ENCODE measurements at places on chromosomes 12 and 14.

GRCh38 chr12:7075939-7076338, 15.4 kb downstream of the C1S start:
- no peak for DNase-seq

GRCh38 chr14:55912344-55912743, 205.9 kb upstream of the PELI2 start:
- DNase-seq: no peak

DNA sequence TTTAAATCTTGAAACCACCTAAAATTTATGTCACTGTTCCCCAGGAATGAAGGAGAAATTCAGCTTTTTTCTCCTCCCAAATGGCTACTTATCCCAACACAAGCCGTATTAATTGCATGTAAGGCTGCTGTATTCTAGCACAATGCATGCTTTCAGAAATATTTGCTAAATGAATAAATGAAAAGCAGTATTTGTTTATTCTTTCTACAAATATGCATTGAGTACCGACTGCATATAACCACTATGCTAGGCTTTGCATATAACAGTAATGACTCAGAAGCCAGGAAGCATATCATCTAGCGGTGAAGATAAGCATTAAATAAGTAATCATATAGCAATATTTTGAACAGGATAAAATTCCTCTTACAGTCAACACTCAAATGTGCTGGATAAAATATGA, 5.7 kb upstream of the LRR1 start:
- no peak for DNase-seq

GRCh38 chr14:99691111-99691885, 7.2 kb downstream of the CYP46A1 start:
- no peak for DNase-seq

GRCh38 chr12:67698672-67699581, 50.4 kb downstream of the DYRK2 start:
- DNase-seq: peak; percentile 78

DNA sequence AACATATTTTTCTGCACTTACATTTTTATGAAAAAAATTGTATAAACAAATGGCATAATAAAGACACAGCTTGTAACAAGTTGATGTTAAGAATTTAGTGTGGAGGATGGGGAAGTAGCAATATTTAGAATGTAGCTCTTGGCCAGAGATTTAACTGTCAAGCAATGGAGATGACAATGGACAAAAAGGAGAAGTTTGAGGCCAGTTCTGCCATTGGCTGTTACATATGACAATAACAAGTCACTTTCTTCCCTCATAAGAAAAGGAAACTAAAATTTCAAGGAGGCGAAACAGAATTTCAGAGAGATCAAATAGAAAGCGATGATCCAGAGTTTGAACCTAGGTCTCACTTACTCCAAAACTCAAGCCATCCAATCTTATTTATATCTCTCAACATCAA, 122.8 kb upstream of the CCDC175 start:
- DNase-seq: no peak

DNA sequence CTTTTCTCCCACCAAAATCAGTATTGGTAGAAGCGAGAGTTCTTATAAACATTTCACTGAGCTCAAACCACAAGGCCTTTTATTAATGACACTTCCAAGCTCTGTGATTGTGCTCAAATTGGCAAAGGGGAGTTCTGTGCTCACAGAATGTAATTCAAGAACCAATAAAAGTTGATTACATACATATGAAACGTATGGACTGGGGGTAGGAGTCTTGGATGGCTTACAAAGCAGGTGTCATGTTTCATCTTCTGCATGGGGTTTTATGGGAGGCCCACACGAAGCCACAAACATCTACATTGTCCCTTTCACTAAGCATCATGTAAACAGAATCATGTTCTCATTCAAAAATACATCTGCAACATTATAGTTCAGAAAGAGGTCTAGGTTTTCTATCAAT, 828.3 kb downstream of the VRK1 start:
- DNase-seq: no peak

GRCh38 chr14:85744573-85744972, 214.6 kb downstream of the FLRT2 start:
- no peak for DNase-seq

DNA sequence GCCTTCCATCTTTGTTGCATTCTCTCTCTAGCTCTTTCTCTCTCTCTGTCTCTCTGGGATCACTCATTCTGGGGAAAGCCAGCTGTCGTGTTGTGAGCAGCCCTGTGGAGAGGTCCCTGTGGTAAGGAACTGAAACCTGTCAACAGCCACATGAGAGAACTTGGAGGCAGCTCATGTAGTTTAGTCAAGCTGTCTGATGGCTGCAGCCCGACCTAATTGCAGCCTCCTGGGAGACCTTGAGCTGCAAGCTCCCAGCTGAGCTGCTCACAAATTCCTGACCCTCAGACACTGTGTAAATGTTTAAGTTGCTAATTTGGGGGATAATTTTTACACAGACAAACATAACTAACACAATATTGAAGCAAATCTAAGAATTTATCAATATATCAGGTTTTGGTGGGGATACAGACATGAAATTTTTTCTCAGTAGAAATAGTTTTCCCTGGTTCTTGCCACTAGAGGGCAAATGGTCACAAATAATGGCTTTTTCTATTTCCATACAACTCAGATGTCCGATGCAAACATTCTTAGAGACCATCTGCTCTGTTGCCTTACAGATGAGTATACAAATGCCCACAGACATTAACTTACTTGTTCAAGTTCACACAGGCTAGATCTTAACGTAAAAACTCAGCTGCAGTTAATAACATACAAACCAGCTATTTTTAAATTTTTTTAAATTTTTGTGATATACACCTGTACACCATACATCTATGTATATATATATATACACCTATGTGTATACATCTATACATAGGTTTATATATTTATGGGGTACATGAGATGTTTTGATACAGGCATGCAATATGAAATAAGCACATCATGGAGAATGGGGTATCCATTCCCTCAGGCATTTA, 15.5 kb upstream of the KRR1 start:
- DNase-seq: peak; percentile 42

GRCh38 chr12:50728841-50729240, 35.1 kb upstream of the ATF1 start:
- no peak for DNase-seq

DNA sequence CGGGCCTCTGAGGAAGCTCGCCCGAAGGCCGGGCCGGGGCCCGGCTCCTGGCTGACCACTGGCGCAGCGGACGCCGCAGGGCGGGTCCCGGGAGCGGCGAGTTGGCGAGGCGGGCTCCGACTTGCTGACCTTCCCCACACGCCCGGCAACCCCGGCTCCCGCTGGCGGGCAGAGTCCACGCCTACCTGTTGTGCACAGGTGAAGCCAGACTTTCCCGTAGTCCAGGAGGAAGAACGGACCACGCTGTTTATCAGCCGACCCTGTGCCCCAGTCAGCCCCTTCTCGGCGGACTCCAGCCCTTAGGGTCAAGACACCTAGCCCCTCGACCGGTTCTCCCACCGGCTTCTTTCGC, 407 bp downstream of the HEATR5A start:
- DNase-seq: no peak

- no peak for DNase-seq
Observed at GRCh38 chr14:67650694-67651093, 23.7 kb downstream of the VTI1B start.

- no peak for DNase-seq
Observed at GRCh38 chr12:116508145-116509121, 50.7 kb upstream of the MAP1LC3B2 start.

DNA sequence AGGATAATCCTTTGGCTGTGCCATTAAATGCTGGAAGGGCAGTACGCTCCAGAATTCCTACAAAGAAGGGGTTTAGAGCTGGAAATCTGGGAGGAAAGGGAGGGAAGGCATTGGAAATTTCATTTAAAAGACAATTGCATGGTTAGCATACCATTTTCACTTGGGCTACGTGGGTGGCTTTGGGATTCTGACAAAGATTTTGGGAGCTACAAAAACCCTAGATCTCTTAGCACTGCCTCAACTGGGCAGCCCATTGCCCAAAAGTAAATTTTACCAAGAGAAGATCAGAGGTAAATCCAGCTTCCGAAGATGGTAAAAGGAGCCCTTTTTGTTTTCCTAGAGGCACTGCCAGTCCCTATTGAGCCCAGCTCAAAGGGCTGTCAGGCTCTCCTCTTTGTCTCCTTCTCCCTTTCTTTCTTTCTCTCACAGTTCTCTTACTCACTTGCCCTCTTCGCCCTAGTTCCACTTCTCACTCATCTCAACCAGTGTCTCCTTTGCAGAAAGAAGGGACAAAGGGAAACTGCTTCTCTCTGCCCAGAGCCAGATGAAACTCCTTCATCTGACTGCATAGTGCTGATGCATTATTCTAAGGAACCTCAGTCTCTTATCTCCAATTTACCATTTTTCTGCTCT, 125.4 kb upstream of the PLEKHA5 start:
- DNase-seq: no peak

GRCh38 chr12:645563-646071, 17.6 kb downstream of the NINJ2 start:
- DNase-seq: no peak

DNA sequence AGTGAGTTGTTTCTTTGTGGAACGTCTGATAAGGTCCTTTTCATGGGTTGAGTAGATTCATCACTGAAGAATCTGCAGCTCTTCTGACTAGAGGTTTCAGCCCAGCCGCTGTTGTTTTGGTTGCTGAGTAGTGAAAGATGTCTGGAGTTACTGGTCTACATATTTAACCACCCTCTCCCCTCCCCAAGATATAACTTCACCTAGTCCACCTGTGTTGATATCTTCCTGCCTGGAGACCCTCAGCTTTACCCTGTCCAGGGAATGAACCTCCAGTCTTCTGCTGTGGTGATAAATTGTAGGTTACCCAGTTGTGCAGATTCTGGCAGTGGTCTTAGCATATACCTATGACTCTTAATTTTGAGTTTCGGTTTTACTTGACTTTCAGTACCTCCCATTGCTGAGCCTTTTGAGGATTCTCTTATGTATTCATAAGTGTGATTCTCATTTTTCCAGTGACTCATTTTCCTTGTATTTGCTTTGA, 62.9 kb downstream of the CCDC91 start:
- DNase-seq: peak; percentile 61

DNA sequence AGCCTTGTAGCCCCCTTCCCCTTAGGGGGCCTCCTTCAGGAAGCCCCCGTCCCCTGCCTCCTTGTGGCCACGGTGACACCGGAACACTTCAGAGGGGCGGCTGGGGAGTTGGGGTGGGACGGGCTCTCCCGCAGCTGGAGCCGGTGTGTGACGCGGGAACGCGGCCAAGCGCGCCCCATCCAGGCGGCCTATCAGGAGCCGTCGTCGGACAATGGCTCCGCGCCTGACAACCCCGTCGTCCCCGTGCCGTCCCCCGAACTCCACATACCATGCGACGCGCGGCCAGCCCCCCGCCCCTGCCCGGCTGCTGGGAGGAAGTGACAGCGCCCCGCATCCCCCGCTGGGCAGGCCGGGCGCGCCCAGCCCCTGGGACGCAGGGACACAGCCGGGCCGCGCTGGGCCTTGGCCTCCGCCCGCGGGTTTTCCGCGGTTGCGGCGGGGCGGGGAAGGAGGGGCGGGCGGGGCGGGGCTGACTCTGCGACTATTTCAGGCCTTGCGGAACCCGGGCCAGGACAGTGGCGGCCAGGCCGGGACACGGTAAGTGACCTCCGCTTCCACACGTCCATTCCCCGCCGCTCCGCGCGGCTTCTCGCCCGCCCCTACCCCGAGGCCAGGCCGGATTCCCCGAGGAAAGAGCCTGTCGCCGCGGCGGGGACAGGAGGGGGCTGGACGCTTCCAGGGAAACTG, at the start of gene TNFAIP2:
Gene TNFAIP2, plus strand, starts transcription at position 515 of the 687 bp plus-strand sequence. CDS start 2,997 bp downstream, outside the sequence.
- no peak for DNase-seq

- DNase-seq: no peak
Observed at GRCh38 chr12:60191676-60192359, 596.0 kb downstream of the SLC16A7 start.

- no peak for DNase-seq
Observed at GRCh38 chr12:31518680-31519227, 72.2 kb downstream of the DENND5B start.

DNA sequence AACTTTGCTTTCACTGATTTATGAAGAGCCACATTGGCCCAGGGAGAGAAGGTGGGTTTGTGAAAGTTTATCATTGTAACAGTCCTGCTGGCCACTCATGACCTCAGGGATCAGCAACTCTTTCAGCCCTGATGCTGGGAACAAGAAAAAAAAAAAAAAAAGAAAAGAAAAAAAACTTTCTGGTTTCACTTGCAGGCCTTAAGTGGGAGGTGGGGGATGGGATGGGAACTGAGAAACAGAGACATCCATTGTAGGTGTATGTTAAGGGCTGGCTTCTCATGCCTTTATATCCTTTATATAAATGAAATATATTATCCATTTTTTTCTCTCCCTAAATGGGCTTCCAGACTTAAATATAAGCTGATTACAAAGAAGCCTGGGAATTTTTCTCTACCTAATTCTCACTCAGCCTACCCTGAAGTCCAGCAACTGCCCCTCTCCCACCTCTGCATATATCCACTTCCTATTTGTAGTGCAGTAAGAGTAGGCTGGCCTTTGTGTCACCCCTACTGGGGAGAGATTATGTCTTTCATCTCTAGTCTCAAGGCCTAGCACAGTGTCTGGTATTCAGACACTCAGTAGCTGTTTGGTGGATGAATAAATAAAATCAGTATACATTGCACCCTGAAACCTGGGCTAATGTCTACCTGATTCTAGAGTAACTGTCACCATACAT, 187.1 kb downstream of the KICS2 start:
- no peak for DNase-seq

DNA sequence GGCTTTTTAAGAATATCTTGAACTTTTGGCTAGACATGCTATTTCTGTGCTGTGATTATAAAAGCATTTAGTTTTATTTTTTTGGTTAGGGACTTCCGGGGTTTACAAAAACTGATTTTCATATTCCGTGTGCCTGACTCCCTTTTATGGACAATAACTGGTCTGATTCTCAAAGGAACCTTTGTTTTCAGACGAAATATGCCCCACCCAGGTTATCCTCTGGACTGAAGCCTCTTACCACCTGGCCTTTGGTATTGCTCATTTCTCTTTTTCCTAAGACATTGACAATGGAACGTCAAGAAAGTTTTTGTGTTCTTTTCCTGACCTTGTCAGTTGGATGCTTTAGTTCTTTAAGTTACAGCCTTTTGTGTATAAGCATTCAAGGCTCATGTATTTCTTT, 10.8 kb downstream of the TIGAR start:
- DNase-seq: no peak

- no peak for DNase-seq
Observed at GRCh38 chr14:104641753-104642539, 37.4 kb upstream of the TMEM179 start.

DNA sequence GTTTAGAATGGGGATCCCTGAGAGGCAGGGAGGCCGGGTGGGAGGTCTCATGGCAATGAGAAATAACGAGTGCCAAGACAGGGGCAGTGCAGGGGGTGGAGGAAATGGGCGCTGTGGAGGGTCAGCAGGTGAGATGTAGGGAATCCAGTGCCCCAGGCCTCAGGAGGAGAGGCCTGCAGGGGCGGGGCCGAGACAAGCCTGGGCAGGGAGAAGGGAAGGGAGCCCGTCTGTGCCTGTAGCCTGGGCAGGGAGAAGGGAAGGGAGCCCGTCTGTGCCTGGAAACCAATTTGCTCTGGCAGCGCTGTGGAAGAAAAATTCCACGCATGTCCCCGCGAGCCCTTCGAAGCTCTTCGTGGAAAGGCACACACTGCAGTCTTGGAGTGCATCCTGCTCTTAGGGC, 10.6 kb upstream of the NCOR2 start:
- DNase-seq: no peak
